ENCODE measurements at places on chromosomes 1 and 21.
A peak's percentile ranks its signal among the peaks of the same experiment; 100 is the strongest.

DNA sequence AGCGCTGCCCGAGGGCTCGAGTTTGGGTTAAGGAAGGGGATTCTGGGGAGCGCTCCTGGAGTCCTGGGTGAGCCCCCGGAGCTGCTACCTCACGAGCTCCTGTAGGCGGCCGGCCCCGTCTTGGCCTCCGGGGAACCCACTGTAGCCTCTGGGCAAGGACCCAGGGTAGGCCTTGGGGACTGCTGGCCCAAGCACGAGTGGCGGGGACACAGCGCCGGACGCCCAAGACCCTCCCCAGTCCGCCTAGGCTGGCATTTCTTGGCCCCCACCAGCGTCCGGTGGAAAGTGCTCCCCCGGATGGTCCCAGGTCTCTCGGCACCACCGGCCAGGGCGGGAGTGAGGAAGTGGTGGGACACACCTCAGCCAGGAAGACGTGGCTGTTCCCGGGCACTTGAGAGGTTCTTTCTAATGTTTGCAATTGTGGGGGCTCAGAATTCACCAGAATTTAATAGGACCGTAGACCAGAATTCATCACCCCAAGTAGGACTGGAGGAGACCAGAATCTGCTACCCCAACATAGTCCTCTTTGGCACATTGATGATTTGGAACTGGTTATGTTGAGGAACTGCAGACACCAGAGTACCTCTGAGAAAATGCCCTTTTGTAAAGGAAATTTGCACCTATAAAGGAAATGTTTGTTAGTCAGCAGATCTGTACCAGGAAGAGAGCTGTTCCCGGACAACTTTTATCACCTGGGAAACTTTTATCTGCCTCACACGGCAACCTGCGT lies 622 bp upstream of the TMPRSS2 start:
- no peak for DNase-seq

DNA sequence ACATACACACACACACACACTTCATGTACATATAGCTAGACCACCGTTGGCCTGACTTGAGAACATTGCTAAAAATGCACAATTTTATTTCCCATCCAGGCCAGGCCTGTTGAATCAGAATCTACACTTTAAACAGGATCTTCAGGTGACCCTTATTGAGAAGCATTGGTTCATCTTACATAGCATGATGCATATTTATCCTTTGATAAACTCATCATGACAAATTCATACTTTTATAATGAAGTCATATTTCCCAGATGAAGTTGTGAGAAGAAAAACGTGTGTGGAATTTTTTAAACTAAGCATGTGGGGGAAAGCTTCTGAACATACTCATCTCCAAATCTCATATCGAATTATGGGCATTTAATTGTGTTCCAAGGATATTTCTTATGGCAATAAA lies 877.7 kb downstream of the MRPL39 start:
- no peak for DNase-seq

- DNase-seq, result no peak
These were observed 134.0 kb upstream of the ARHGEF16 start for GRCh38 chr1:3320246-3321152.

DNA sequence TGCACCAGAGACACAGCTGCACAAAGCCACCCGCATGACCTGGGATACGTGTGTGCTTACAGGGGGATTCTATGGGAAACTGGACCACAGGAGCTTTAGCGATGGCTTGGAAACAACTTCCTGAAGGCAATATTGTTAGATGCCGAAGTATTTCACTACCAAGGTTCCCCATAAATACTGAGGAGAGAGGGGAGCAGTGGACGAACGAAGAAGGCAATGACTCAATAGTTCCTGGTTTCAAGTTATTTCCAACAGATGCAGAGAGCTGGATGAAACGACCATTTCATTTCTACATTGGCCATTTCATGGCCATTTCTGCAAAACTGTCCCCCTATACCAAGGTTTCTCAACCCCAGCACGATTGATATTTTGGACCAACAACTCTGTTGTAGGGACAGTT lies 61.3 kb downstream of the CD34 start:
- DNase-seq, result no peak

GRCh38 chr1:19455353-19455752 lies 30.0 kb downstream of the CAPZB start:
- no peak for DNase-seq

DNA sequence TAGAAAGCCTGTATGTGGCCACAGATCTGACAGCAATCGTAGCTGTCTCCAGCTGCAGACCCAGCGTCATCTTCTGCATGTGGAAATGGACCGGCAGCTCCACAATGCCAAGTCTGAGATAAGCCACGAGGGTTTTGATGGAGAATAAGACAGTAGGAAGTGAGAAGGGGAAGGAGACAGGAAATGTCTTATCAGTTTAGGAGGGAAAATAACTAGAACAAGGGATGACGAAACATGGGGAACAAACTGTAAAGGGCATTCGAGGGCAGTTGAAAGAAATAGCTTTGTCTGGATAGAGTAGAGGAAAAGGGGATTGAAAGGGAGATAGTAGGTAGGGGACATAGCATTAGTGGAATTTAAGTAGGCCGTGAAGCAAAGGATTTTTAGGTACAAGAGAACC lies 74.0 kb upstream of the CTTNBP2NL start:
- no peak for DNase-seq

GRCh38 chr1:19800076-19800804 lies 524 bp upstream of the TMCO4 start:
- peak; percentile 55 for DNase-seq

GRCh38 chr1:227941509-227942020 lies 6.2 kb downstream of the WNT9A start:
- DNase-seq, result no peak

DNA sequence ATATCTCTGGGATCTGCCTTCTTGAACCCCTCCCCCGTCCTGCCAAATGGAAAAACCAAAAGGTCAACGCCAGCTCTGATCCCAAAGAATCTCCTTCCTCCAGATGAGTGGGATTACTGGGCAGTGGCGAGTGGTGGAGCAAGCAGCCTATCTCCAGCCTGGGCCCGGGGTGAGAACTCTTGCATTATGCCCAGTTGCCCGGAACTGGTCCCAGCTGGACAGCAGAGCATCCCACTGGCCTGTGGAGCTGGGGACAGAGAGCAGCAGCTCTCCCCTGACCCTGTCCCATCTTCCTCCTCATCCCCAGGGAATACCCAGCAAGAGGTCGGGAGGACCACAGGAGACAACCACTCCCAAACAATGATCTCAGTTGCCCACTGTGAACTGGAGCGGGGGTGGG lies 130.5 kb downstream of the TMEM53 start:
- no peak for DNase-seq
